HepG2 (cell line): ENCODE measurements at places on chromosomes 2 and 18.

- no peak for DNase-seq
These were observed 86.8 kb downstream of the VRK2 start for GRCh38 chr2:58133395-58133794.

DNA sequence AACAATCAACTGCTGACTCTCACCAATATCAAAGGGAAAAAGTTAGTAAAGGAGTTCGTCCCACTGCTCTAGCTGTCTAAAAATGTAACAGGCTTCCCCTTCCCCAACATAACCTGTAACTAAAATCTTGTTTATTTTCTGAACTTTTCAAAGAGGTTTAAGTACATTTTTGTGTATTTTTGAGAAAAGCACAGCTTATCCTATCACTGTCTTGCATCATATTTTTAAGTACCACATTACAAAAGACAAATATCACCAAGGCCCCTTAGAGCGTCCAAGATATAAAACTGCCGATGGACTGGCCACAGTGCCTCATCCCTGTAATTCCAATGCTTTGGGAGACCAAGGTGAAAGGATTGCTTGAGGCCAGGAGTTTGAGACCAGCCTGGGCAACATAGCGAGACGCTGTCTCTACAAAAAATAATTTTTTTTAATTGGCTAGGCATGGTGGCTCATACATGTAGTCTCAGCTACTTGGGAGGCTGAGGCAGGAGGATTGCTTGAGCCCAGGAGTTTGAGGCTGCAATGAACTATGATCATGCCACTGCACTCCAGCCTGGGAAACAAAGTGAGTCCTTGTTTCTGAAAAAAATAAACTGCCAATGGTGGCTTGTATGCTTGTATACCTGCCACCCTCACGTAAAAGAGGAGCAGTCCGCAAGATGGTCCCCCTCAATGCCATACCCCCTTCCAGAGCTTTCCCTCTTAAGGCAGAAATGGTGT is 21.2 kb upstream of the LAPTM4A start:
- DNase-seq, result no peak

DNA sequence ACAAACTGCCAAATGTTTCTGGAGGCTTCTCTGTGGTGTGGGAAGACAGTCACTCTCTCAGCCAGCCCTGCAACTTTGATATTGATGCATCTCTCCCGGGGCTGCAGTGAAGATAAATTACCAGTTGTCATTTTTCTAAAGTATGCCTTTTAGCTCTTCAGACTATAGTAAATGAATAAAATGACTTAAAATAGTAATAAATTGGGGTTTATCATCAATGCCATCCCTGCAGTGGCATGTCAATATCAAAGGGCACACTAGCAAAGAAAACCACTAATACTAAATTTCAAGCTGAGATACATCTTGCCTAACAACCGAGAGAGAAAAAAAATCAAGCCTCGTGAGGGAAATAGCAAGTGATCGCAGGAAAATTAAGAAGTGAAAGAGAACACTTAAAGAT is 749.5 kb upstream of the SLC39A10 start:
- DNase-seq, result no peak

DNA sequence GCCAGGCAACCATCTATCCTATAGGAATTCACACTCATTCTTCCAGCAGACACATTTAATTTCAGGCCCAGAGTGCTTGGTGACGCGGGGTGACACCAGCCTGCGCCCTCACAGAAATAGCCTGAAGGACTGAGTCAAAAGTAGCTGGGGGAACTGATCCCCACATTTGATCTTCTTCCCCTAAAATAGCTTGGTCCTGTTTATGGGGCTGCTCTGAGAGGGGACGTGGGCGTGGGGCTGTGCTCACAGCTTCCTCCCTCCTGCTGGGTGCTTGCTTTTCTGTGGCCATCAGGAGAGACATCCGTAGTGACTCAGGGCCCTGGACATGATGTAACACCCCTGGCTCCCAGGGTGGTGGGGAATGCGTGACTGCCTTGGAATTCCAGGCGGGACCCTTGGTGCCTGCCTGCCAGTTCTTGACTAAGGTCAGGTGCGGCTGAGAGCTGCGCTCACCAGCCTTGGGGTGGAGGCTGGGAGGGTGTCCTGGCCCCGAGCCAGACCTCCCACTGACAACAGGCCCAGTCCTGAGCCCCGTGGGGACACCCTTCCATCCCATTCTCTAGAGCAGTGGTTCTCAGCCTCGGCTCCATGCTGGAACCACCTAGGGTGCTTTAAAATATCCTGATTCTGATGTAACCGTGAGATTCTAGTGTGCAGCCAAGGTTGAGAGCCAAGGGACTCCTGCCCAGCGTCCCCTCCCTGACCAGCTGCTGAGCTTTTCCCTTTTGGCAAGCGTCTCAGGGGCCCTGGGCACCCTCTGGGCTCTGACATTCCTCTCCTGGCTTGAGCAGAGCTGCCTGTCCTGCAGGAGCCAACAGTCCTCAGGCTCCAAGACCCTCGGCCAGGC is 47.4 kb upstream of the SMAD7 start:
- peak; percentile 45 for DNase-seq

DNA sequence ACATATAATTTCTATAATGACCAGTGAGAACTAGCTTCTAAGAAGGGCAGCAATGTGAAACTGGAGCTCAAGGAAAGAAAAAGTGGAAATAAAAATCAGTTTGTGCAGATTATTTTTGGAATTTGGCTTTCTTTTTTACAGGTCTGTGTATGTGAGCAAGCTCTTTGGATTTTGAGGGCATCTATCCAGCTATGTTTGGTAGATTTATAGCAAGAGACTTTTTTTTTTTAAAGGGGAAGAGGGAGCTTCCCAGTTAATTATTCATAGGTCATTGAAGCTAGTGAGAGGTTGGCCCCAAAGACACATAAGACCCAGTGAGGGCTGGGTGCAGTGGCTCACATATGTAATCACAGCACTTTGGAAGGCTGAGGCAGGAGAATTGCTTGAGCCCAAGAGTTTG is 24.0 kb upstream of the COLEC12 start:
- DNase-seq, result no peak

DNA sequence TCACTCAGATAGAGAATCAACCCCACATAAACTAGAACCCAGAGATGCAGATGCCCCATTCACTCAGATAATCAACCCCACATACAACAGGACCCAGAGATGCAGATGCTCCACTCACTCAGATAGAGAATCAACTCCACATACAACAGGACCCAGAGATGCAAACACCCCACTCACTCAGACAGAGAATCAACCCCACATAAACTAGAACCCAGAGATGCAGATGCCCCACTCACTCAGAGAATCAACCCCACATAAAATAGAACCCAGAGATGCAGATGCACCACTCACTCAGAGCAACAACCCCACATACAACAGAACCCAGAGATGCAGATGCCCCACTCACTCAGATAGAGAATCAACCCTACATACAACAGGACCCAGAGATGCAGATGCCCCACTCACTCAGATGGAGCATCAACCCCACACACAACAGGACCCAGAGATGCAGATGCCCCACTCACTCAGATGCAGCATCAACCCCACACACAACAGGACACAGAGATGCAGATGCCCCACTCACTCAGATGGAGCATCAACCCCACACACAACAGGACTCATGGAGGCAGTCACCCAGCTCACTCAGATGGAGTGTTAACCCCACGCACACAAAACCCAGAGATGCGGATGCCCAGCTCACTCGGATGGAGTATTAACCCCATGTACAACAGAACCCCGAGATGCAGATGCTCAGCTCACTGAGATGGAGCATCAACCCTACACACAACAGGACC is 11.7 kb downstream of the TMEM18 start:
- no peak for DNase-seq

GRCh38 chr2:95004711-95005110 is 20.8 kb upstream of the MAL start:
- DNase-seq, result no peak

DNA sequence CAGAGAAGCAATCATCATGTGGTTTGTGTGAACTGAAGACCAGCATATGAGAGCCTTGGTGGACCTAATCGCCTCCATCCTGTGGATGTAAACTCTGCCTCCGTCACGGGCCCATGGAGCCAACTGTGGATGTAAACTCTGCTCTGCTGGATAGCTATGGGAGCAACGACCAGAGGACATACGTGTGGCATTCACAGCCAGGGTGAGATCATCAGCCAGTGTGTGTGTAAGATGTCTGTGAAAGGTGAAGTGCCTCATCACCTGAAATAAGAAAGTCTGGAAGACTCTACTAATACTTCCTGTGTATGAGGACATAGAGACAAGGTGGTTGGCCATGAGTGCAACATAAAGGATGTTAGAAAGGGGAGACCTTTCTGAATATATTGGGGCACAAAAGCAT is 63.5 kb downstream of the CYB5A start:
- DNase-seq, result no peak

DNA sequence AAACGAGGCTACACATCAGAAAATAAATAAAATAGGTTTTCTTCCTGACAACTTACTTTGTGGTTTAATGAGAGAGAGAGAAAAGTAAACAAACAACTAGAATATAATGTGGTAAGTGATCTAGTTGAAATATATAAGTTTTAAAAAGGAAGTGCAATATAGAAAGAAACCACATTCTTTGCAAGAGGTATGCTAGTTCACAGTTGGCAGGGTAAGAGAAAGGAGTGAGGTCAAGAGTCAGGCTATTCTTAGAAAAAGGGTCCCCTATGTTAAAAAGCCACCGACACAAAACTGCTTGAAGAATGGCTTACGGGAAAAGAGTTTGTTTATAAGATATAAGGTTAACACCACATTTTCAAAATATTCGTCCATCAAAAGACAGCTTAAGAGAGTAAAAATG is 462.1 kb downstream of the ERBB4 start:
- DNase-seq, result no peak

GRCh38 chr2:232456296-232457120 is 555 bp downstream of the ALPI start:
- DNase-seq, result no peak

- peak; percentile 81 for DNase-seq
These were observed 3.1 kb downstream of the CCL20 start for GRCh38 chr2:227816507-227817294.

DNA sequence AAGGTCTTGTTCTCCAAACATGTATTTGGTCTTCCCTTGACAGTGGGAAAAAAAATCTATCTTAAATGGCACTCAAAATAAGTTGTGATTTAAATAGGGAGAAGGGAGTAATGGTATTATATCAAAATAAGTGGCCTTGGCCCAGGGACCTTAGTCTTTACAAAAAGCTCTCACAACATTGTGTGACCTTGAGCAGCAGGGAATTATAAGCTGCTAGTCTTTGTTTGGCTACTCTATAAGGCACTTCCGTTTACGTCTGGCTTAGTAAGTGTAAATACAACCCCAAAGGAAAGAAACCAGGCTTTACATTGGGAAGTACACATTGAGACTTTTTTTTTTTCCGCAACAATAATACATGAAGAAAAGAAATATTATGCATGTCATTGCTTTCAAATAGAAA is 734.0 kb upstream of the LINC00305 start:
- DNase-seq, result peak; percentile 3

DNA sequence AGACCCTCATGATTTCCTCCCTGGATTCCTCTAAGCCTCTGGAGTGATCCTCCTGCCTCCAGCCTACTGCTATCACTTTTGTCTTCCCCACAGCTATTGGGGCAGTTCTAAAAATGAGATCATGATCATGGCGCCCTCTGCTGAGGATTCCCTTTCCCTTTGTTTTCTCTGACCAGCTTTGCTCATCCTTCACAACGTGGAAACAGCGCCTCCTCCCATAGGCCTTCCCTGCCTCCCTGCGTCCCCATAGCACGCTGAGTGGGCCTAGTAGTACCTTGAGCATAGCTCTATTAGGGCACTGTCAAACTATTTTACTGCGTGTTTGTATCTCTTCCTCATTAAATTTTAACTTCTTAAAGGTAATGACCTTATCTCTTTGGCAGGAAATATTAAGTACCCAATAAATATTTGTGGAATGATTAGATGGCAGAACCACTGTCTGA is 207.0 kb upstream of the FANCL start:
- DNase-seq, result peak; percentile 83

- no peak for DNase-seq
These were observed 105.7 kb upstream of the TTC39C start for GRCh38 chr18:23908827-23909226.

DNA sequence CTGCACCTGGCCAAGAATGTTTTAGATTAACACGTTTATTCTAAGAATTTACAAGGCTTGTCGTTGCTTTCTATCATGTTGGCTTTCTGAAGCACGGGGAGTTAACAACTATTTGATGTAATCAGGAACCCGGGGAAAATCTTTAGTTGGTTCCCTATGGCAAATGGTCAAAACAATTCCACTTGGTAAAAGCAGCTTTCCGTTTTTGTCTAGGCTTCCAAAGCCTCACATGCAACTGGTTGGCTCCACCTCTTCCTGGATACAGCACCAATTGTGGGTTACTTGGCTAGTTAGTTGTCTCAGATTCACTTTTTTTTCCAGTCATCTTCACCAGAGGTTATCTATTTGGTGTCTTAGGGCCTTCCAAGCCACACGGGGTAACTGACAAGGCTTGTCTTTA is 2.8 kb downstream of the COLEC12 start:
- no peak for DNase-seq

GRCh38 chr2:95551055-95551568 is 40.7 kb upstream of the TRIM43 start:
- DNase-seq, result no peak

DNA sequence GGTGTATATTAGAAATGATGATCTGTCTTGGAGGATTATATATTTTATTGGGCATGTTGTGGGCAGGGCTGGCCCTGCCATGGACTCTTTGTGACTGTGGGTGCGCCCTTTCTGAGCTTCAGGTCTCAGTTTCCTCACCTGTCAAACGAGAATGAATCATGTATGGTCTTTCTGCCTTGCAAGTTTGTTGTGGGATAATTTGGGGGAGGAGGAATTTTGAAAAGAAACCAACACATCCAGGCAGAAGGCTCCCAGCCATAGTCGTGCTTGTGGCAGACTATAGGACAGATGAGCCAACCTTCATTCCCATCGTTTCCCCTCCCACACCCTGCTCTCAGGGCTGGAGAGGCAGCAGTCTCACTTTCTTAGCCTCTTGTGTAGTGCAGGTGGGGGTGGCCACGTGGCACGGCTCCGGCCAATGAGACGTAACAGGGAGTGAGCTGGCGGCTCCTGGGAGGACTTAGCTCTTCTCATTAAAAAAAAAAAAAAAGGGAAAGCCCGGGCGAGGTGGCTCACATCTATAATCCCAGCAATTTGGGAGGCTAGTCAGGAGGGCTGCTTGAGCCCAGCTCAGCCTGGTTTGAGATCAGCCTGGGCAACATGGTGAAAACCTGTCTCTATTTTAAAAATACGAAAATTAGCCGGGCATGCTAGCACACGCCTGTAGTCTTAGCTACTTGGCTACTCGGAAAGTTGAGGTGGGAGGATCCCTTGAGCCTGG is 63.1 kb downstream of the RHOB start:
- peak; percentile 76 for DNase-seq

- DNase-seq, result no peak
These were observed 68.2 kb upstream of the MC2R start for GRCh38 chr18:13983506-13983905.

DNA sequence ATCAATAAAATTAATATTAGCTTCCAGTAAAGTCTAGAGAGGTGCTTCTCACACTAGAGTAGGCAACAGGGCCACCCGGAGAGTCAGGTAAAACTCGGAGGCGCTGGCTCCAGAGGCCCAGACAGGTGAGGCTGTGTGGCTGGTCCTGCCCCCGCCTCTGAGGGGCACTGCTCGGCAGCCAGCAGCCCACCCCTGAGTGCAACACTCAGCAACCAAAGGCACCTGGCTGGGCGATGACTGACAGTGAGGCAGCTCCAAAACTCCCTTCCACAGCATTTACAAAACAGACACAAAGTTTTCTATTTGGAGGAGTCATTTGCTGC is 138.8 kb upstream of the ID2 start:
- DNase-seq, result no peak

GRCh38 chr2:170005702-170006101 is 172.2 kb upstream of the MYO3B start:
- DNase-seq, result no peak
